Vagina (tissue), 2 donors: ENCODE measurements at places on chromosomes 16 and 17.

GRCh38 chr16:73157861-73158260, 109.9 kb upstream of the ZFHX3 start:
- no peak overlapping the region for H3K4me3 ChIP-seq
- no peak for DNase-seq
- no peaks in the 10 kb centered on the region for H3K27me3 ChIP-seq
- H3K27ac ChIP-seq, result no peak overlapping the region
- H3K36me3 ChIP-seq, result no peaks in the 10 kb centered on the region
- no peaks in the 10 kb centered on the region for H3K4me1 ChIP-seq

- no peaks in the 10 kb centered on the region for H3K36me3 ChIP-seq
- peaks cover 86% of the 10 kb centered on the region for H3K4me1 ChIP-seq
- H3K27me3 ChIP-seq, result no peaks in the 10 kb centered on the region
Measured at GRCh38 chr16:11576427-11577289, 10.1 kb downstream of the LITAF start.

- no peaks in the 10 kb centered on the region for H3K27me3 ChIP-seq
- DNase-seq, result no peak
- no peaks in the 10 kb centered on the region for H3K36me3 ChIP-seq
Measured at GRCh38 chr17:78736526-78737079, 45.5 kb downstream of the CYTH1 start.

DNA sequence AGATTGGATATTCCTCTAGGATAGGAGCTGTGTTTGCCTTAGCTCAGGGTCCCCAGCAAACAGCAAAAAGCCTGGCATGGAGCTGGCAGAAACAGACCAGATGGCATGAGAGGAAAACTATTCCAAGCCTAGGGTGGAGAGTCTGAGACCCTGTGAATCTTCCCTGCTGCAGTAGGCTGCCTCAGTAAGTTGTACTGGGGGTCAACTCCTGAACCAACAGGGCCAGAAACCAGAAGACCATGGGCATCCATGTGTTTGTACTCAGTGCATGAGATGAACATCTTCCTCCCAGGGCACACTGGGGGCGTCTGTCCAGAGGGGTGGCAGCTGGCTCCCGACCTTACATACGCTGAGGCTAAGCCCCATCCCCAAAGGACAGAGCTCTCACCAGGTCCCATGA, 214.4 kb downstream of the C16orf78 start:
- H3K4me3 ChIP-seq, result no peak overlapping the region
- no peaks in the 10 kb centered on the region for H3K27me3 ChIP-seq
- H3K36me3 ChIP-seq, result no peaks in the 10 kb centered on the region

DNA sequence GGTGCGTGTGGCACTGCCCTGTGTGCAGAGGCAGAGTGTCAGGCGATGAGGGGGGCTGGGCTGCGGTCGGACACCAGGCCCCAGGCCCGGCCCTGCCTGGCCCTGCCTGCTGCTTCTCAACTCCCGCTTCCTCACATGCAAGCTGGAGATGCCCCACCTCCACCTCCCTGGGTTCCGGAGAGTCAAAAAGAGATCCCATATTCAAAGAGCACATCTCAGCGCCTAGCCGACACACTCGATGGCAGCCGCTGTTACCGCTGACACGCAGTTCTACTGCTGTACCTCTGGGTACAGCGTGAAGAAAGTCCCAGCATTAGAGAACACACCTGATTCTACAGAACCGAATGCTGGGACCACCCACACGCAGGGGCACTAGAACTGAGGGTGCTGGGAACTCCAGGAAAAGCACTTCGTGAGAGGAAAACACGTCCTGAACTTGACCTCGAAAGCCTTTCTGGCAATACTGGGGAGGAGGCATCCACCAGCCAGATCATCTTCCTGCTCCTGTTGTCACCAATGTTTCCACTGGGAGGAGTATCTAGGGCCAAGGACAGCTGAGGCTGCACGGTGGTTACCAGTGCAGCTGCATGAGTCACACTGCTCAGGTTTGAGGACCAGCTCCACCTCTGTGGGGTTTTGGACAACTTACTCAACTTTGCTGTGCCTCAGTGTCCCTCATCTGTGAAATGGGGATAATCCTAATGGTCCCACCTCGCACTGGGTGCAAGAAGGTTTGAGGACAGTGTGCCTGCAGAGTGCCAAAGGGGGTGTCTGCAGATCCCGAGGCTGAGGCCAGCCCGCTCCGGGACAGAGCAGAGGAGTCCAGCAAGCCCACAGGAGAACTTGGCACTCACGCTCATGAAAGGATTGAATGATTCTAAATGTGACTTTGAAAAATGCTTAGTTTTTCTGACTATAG, 100.4 kb upstream of the DNAH17 start:
- H3K27me3 ChIP-seq, result no peaks in the 10 kb centered on the region
- DNase-seq, result no peak
- peaks cover 55% of the 10 kb centered on the region for H3K36me3 ChIP-seq
- peaks cover 18% of the 10 kb centered on the region for H3K4me1 ChIP-seq

- H3K36me3 ChIP-seq, result no peaks in the 10 kb centered on the region
- no peak overlapping the region for H3K4me3 ChIP-seq
- no peak overlapping the region for H3K27ac ChIP-seq
- H3K27me3 ChIP-seq, result no peaks in the 10 kb centered on the region
Measured at GRCh38 chr16:19102187-19102872, 11.4 kb upstream of the ITPRIPL2 start.

DNA sequence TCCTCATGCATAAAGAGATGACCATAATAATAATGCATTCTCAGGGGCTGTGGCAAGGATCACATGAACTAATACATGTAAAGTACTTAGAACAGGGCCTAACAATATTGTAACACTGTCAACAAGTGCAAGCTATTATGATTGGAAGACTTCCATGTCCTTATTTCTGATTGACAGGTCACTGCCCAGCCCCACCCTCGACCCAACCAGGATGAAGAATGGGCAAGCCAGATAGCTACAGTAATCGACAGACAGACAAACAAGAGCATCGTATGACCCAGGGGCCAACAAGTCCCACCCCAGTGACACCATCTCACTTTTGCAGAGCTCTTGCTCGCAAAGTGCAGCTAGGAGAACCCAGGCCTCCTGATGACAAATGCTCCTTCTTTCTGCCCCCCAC, 14.6 kb upstream of the MMP2 start:
- no peaks in the 10 kb centered on the region for H3K27me3 ChIP-seq
- H3K4me3 ChIP-seq, result no peak overlapping the region
- DNase-seq, result no peak
- no peak overlapping the region for H3K27ac ChIP-seq
- H3K4me1 ChIP-seq, result no peaks in the 10 kb centered on the region

GRCh38 chr17:17391668-17392370, 85.0 kb upstream of the MED9 start:
- no peaks in the 10 kb centered on the region for H3K4me1 ChIP-seq
- no peak overlapping the region for H3K4me3 ChIP-seq
- no peaks in the 10 kb centered on the region for H3K36me3 ChIP-seq
- no peaks in the 10 kb centered on the region for H3K27me3 ChIP-seq

GRCh38 chr16:66853261-66854139, 9.3 kb downstream of the CA7 start:
- no peak overlapping the region for H3K27ac ChIP-seq
- no peaks in the 10 kb centered on the region for H3K27me3 ChIP-seq
- H3K4me3 ChIP-seq, result no peak overlapping the region

- DNase-seq, result no peak
- H3K36me3 ChIP-seq, result no peaks in the 10 kb centered on the region
- H3K27me3 ChIP-seq, result no peaks in the 10 kb centered on the region
- no peak overlapping the region for H3K4me3 ChIP-seq
Measured at GRCh38 chr16:69217433-69217832, 30.5 kb downstream of the SNTB2 start.

- no peaks in the 10 kb centered on the region for H3K36me3 ChIP-seq
- peaks cover 37% of the 10 kb centered on the region for H3K4me1 ChIP-seq
- peak within 1 kb of the TSS; percentile 95 for H3K27ac ChIP-seq
- no peak for DNase-seq
Measured at GRCh38 chr17:17681187-17681743, at the start of gene RAI1. Gene RAI1 (plus strand): TSS chr17:17681458. CDS start chr17:17792949, 111,491 bp downstream.

- H3K27ac ChIP-seq, result peak overlapping the region; percentile 46
- no peak overlapping the region for H3K4me3 ChIP-seq
- H3K4me1 ChIP-seq, result peaks cover 7% of the 10 kb centered on the region
- H3K36me3 ChIP-seq, result no peaks in the 10 kb centered on the region
Measured at GRCh38 chr17:15377616-15378015, 36.2 kb upstream of the TEKT3 start.

GRCh38 chr16:58039829-58040495, 14.4 kb downstream of the MMP15 start:
- no peak for DNase-seq
- H3K27ac ChIP-seq, result no peak overlapping the region
- no peaks in the 10 kb centered on the region for H3K4me1 ChIP-seq
- no peaks in the 10 kb centered on the region for H3K27me3 ChIP-seq
- no peaks in the 10 kb centered on the region for H3K36me3 ChIP-seq
- no peak overlapping the region for H3K4me3 ChIP-seq

DNA sequence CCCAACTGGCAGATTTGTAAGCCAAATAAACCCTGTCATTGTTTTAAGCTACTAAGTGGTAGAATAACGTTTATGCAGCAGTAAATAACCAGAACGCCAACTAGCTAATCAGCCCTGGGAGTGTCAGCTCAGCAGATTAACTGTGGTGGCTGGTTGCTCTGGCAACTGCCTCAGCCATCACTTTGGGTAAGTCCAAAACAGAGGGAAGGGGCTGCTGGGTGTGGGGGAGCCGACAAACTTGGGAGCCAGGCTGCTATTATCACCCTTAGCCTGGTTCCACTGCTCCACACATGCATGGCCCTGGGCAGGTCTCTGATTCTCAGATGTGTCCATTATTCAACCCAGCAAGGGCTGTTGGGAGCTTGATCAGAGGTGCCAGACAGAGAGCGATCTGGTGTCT, 22.2 kb upstream of the RHOT1 start:
- no peak overlapping the region for H3K4me3 ChIP-seq
- H3K4me1 ChIP-seq, result no peaks in the 10 kb centered on the region
- H3K27me3 ChIP-seq, result no peaks in the 10 kb centered on the region
- no peaks in the 10 kb centered on the region for H3K36me3 ChIP-seq
- H3K27ac ChIP-seq, result no peak overlapping the region

GRCh38 chr16:13919330-13919682, 648 bp upstream of the ERCC4 start:
- H3K27me3 ChIP-seq, result no peaks in the 10 kb centered on the region
- peak overlapping the region; percentile 87 for H3K4me3 ChIP-seq
- H3K36me3 ChIP-seq, result no peaks in the 10 kb centered on the region
- DNase-seq, result no peak
- H3K27ac ChIP-seq, result peak overlapping the region; percentile 73

DNA sequence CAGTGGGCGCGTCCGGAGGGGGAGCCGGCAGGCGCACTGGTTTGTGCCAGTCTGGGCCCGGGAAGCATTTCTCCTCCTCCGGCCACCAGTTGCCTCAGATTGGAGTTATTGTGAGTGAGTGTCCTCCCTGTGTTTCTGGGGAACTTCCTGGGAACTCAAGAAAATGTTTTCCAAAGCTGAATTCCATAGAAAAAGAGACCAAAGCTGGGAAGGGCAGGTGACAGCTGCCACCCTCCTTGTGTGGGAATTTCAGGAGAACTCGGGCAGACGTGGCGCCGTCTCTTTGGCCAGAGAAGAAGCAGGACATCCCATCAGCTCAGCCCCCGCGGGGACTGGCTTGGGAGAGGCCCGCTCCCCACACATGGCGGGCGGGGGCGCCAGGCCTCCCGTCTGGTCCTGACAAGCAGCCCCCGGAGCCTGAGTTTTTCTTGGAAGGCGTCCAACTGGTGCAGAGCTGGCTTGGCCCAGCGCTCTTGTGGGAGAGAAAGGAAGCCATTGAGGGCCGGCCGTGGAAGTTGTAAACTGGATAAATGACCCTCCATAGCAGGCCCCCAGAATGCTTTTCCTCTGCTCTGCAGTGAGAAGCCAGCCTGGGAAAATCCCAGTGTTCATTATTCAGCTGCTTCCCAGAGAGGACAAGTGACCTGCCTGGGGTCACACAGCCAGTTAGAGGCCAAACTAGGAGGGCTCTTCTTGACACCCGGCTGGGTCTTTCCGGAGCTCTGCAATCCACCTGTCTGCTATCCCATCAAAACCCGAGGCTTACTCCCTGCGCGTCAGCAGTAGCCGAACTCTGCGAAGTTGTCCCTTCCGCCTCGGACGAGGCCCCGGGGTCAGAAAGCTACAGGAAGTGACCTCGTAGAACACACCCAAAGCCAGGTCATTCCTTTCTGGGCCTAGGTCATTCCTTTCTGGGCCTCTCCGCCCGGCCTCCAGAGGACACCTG, 39.2 kb upstream of the GSE1 start:
- H3K4me1 ChIP-seq, result peaks cover 79% of the 10 kb centered on the region
- H3K27ac ChIP-seq, result peak overlapping the region; percentile 74
- DNase-seq, result no peak
- H3K36me3 ChIP-seq, result no peaks in the 10 kb centered on the region

- no peak overlapping the region for H3K27ac ChIP-seq
- H3K4me1 ChIP-seq, result peaks cover 15% of the 10 kb centered on the region
- H3K4me3 ChIP-seq, result no peak overlapping the region
Measured at GRCh38 chr17:40651939-40652338, 4.3 kb upstream of the SMARCE1 start.

- DNase-seq, result no peak
- peaks cover 10% of the 10 kb centered on the region for H3K4me1 ChIP-seq
- H3K36me3 ChIP-seq, result no peaks in the 10 kb centered on the region
Measured at GRCh38 chr17:56679115-56679776, 85.7 kb downstream of the NOG start.

GRCh38 chr17:50102164-50102991, 7.2 kb downstream of the PDK2 start:
- peak overlapping the region; percentile 4 for H3K4me3 ChIP-seq
- H3K27ac ChIP-seq, result peak overlapping the region; percentile 87
- peaks cover 16% of the 10 kb centered on the region for H3K36me3 ChIP-seq
- DNase-seq, result no peak
- H3K4me1 ChIP-seq, result peaks cover 51% of the 10 kb centered on the region

DNA sequence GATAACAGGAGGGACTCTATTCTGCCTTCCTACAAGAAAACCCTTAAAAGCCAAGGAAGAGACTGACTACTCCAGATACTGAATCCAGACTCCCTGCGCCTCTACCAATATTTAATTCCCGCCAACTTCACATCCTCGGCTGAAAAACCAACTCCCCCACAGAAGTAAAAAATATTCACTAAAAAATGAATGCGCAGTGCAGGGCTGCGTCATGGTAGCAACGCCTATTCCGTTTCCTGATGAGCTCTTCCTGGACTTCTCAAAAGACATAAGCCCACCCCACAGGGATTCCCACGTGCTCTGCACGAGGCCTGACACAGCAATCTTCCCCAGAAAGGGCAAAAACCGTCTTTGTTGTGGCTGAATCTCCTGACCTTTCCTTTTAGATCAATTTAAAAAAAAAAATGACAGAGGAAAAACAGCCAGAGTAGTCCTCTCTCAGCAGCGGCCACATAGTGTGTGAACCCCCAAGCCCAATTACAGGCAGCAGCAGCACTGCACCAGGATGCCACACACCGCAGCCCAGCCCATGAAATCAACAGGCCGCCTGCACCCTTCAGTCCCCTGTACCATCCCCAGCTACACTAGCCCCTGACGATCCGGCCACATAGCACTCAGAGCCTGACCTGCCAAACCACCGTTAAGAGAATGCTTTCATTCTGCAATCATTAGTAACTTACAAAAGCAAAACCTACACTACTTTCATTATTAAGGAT, 23.9 kb downstream of the KLHDC4 start:
- DNase-seq, result no peak
- no peaks in the 10 kb centered on the region for H3K27me3 ChIP-seq
- peaks cover 22% of the 10 kb centered on the region for H3K36me3 ChIP-seq
- H3K4me1 ChIP-seq, result no peaks in the 10 kb centered on the region
